Activated T-cell treated with anti-CD3 and anti-CD28 coated beads for 1 hour (primary cell): ENCODE measurements at places on chromosomes 3 and 15.

GRCh38 chr3:46612324-46612723, at the start of gene FAM240A:
Gene FAM240A, plus strand, starts transcription at chr3:46612525. Its CDS starts 159 bp downstream, at chr3:46612684.
- no peak for DNase-seq

- no peak for DNase-seq
These were observed 10.1 kb upstream of the C3orf22 start for GRCh38 chr3:126568776-126569342.

DNA sequence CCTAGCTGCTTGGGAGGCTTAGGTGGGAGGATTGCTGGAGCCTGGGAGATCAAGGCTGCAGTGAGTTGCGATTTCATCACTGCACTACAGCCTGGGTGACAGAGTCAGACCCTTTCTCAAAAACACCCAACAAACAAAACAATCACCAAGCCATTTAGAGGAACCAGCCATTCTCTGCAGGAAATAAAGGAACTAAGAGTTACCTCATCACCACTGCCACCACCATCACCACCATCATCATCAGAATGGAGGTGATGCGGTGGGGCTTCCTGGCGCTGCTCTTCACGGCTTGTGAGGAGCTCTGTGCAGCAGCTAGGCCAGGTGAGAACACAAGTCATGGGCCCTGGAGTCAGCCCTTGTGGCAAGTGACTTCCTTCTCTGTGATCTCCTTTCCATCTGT, 37.7 kb upstream of the KLHL25 start:
- DNase-seq: no peak

GRCh38 chr3:136142592-136142991, 53.5 kb downstream of the MSL2 start:
- DNase-seq: no peak

DNA sequence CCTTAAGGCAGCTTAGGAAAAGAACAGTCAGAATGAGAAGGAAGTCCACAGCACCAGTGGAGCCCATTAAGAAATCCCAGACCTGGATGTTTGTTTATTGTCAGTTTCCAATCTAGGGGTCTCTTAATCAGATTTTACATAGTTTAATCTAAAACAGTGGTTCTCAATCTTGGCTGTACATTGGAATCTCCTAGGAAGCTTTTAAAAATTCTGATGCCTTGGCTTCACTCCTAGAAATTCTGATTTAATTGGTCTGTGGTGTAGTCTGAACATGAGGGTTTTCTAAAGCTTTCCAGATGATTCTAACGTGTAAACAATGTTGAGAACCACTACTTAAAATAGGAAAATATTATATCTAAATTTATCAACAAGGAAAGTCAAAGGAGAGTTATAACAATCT, 56.6 kb upstream of the SPRED1 start:
- DNase-seq: no peak

GRCh38 chr3:112770032-112770626, 76.5 kb downstream of the CD200R1L start:
- no peak for DNase-seq

DNA sequence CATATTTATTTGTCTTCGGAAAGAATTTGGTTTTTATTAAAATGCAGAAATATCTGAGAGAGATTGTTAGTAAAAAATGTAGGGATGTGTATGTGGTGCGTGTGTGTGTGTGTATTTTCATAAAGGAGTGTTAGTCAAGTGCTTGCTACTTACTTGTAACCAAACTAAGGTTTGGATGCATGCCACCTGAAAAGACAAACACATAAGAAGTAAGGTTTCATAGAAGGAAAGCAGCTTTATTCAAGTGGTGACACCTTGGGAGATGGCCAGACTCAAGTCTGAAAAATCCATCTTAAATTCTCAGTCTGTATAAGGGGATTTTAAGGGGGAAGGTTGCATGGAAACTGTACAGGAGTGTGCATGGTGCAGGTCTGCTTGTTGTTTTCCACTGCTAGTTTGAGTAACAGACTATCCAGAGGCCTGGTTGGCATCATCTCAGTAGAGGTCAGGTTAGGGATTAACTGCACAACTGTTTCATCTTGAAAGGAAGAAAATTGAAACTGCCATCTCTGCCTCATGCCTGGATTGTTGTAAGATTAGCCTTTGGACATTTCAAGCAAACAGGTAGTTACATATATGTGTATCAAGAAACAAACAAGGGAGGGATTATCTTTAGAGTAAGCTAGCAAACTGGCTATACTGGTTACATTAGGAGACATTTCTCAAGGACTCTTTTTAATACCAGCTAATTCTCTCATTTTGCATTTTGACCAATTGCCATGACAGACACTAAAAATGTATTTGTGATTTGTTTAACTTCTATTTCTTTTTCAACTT, 196.7 kb downstream of the EPHA6 start:
- no peak for DNase-seq

- no peak for DNase-seq
These were observed 71.6 kb downstream of the KY start for GRCh38 chr3:134579141-134579665.

DNA sequence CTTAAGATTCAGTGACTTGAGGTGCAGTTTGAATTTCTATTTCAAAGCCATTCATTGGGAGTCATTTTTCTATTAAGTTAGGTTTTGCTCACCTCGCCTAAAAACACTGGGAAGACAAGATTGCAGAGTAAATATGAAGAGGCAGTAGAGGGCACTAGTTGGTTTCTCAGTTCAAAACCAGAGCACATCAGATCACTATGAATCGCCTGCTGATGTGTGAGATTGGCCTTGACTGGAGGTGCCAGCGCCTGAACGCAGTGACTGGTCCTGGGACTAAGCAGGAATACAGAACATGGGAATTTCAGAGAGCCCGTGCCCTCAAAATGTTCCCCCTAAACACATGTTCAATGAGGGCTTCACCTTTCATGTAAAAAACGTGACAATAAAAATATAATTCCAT, 229.0 kb downstream of the ITPR1 start:
- no peak for DNase-seq

DNA sequence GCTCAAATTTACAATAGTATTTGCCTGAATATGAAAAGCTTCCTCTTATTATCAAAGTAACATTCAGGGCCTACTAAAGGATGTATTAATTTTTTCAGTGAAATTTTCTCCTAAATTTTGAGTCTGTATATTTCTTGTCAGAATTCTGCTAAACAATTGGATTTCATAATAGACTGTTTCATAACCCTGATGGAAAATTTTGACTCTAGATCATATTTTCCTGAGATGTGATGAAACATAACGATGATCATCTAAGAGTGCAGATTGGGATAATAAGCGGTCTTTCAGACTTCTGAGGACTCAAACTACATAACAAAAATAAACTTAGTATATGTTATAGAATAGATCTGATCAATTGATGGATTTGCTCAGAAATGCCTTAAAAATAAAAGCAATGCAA, 574.5 kb upstream of the TBL1XR1 start:
- DNase-seq: no peak

DNA sequence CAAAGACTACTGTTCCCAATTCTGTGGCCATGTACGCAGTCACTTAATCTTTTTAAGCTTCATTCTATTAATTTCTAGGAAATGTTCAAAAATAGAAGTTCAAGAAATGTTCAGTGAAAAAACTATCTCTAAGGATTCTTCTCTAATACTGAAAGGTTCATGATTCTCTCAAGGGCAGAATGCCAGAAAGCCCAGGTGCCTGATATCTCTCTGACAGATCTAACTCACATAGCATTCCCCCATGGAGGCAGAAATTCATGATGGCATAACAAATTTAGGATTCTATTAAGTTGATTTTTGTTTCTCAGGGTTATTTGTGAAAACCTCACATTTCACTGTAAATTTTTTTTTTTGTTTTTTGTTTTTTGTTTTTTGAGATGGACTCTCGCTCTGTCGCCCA, 17.5 kb downstream of the CHRM5 start:
- DNase-seq: no peak

GRCh38 chr15:56972426-56972825, 54.0 kb downstream of the TCF12 start:
- no peak for DNase-seq

DNA sequence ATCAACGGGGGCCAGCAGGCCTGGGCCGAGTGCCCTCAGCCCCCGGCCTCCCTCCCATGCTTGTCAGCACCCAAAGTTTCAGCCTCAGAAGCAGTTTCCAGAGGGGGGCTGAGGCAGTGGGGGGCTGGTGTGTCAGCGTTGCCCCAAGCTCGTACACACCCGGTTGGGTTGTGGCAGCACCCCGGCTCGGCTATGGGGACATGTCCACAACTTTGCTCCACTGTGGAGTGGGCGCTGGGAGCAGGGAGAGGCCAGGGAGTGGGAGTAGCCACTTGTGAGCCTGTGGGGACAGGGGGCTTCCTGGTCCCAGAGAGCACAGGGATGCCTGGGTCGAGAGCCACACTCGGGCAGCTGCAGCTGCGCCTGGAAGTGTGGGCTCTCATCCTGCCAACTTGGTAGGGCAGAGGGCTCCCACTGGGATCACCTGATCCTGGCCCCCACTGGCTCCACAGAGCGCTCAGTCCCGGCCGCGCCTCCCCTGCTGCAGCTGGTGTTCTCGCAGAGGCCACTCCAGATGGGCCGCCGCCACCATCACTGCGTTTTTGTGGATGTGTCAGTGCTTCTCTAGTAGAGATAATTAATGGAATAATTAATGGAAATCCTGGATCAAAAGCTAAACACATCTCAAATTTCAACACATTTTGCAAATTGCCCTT, 75.1 kb downstream of the NR1D2 start:
- no peak for DNase-seq
